ENCODE measurements at places on chromosomes 3 and 15.

DNA sequence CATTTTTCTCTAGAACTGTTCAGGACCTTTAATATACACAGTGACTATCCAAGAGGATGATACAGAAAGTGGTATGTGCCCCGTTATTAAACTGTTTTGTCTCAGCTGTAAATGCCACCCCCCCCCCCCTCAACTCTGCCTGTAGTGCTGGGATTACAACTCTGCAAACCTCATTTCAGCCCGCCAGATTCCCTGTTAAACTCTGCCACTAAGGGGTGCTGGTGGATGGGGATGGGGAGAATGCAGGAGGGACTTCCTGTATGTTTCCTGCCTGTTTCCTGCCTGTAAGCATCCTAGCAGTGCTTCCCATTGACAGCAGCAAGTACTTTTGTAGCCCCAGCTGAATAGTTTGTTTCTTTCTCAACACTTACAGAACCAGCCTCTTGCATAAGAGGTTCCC lies 301.7 kb upstream of the RORA start:
- no peak for DNase-seq

- DNase-seq, result no peak
These were observed 377.2 kb upstream of the SGO1 start for GRCh38 chr3:20563251-20563650.

- no peak for DNase-seq
These were observed 47.2 kb downstream of the SLC12A8 start for GRCh38 chr3:125165189-125165947.

GRCh38 chr3:49716169-49716568 lies 3.3 kb downstream of the AMIGO3 start:
- no peak for DNase-seq

Measured in NCI-H2227 treated with DMSO at 0.1 percent for 48 hours (cell line).